NCI-H524 treated with DMSO at 0.1 percent for 48 hours (cell line): ENCODE measurements at places on chromosomes 11 and 22.

DNA sequence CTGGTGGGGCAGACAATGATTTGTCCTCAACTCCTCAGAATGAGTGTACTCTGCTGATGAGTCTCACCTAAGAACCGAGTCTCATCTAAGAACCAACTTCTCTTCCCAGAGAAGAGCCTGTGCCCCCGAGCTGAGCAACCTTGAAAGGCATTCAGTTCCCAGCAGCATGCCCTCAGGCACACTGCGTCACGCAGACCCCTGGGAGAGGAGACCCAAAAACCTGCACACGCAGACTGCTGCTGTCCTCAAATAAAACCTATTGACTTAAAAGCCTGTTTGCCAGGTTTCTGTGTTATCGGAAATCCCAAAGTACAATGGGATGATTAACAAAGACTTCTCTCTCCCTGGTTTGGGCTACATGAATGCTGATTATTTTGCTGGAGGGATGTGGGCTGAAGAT lies 121.2 kb downstream of the C11orf58 start:
- no peak for DNase-seq

DNA sequence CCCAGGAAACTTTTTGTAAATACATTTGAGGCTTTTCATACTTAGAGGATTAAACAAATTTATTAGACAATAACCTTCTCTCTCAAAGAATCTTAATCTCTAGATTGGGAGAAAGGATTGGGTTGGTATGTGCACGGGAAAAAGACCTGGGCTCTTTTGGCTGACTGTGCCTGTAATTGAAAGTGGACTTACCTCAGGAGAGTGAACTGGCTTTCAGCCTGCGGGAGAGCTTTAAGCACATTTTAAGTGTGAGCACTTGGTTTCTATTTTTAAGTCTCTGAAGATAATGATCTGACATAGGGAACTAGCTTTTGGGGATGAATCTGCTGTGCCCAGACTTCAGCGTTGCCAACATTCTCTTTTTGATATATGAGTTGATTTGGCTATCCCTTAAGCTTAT lies 35.8 kb downstream of the UVRAG start:
- no peak for DNase-seq

DNA sequence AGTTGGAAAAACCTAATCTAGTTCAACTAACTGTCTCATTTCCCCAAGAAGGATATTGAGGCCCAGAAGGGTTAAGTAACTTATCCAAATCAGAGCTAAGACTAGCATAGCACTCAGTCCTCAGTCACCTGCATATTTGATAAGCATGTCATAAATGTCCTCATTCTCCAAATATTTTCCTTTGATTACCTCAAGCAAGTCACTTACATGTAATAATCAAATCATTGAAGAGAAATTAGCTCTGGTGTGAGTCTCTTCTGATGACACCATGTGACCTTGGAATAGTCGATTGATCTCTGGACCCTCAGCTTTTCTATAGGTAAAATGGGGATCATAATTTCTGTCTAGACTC lies 48.8 kb upstream of the PICALM start:
- DNase-seq: no peak

DNA sequence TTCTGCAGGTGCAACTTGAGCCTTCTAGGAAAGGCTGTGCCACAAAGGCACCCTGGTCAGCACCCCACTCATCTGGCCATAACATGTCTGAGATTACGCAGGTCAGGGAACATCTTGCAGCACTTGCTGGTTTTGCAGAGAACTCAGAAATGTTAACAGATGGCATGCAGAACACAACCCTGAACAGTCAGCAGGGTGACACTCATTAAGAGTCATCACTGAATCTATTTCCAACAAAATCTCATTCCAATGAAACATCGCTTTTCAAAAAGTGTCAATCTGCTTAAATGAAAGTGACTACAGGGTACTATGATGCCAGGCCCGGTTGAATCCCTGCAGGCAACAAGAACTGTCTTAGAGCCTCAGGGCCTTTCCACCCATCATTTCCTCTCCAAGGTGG lies 369.8 kb upstream of the CCDC90B start:
- no peak for DNase-seq

GRCh38 chr11:12118949-12119348 lies 8.6 kb downstream of the MICAL2 start:
- no peak for DNase-seq

GRCh38 chr11:17839450-17839849 lies 104.9 kb downstream of the KCNC1 start:
- no peak for DNase-seq

DNA sequence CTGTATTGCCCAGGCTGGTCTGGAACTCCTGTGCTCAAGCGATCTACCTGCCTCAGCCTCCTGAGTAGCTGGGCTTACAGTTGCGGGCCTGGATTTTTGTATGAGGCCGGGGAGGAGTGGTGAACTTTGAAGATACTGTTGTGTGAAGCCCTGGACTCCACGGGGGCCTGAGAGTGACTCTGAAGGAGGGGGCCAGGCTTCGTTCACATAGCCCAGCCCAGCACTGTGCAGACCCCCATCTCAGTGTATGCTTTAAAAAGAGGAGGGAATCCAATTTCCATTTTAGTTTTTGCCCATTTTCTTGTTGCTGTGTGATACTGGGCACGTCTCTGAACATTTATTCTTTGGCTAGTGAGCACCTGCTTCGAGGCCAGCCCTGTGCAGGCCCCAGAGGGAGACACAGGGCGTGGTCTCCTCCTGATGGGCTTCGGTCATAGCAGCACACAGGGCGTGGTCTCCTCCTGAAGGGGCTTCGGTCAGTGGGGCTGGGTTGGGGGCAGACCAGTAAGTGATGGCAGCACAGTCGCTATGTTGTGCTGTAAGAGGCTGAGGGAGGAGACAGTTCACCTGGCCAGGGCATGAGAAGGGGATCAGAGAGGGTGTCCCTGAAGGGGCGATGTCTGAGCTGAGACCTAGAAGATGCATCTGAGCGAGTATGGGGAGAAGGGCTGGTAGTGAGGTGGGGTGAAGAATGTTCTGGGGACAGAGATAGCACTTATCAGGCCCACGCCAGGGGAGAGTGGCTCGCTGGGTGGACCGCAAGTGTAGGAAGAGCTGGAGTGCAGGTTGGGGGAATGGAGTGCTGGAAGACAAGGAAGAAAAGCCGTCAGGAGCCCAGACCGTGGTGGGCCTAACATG lies 14.0 kb downstream of the SAMM50 start:
- no peak for DNase-seq

GRCh38 chr11:2816523-2816922 lies 69.1 kb downstream of the CDKN1C start:
- DNase-seq: no peak

DNA sequence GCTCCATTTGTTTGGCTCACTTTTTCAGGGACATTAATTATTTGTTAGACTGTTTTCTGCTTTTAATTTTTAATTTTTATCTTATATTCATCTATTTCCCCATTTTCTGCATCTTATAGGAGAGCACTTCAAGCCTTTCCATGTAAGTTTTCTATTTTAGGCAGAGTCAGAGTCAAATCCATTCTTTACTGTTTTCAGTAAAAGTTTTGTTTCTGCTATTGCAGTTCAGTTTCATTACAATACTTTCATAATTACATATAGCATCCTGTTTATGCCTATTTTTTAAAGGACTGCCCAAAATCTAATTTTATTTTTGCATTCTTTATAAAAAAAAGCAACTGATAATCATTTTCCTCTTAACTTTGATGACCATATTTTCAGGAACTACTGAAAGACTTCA lies 3.8 kb upstream of the OR10A5 start:
- no peak for DNase-seq

- DNase-seq: no peak
Measured at GRCh38 chr11:18623707-18624106, 10.4 kb downstream of the SPTY2D1 start.

DNA sequence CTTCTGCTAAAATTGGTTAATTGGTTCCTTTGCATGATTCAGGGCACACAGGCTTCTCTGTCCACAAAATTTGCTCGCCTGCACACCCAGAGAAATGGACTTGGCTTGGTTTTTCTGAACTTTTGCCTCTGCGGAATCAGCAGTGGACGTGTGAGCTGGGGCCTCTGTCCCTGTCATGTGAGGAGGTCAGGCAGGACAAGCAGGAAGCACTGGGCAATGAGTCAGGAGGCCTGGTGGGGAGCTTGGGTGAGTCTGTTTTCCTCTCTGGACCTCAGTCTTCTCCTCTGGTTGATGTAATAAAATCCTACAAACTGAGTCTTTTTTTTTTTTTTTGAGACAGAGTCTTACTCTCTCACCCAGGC lies 10.4 kb upstream of the CELSR1 start:
- no peak for DNase-seq

GRCh38 chr11:40227730-40228129 lies 1231.7 kb downstream of the LRRC4C start:
- no peak for DNase-seq

DNA sequence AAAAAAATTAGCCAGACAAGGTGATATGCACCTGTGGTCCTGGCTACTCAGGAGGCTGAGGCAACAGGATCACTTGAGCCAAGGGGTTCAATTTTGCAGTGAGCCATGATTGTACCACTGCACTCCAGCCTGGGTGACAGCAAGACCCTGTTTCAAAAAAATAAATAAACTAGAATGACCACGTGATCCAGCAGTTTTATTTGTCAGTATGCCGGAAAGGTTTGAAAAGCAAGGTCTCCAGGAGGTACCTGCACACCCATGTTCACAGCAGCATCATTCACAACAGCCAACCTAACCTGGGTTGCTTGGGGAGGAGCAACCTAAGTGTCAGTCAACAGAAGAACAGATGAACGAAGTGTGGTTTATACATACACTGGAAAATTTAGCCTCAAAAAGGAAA lies 78.7 kb upstream of the SEPTIN5 start:
- DNase-seq: no peak

DNA sequence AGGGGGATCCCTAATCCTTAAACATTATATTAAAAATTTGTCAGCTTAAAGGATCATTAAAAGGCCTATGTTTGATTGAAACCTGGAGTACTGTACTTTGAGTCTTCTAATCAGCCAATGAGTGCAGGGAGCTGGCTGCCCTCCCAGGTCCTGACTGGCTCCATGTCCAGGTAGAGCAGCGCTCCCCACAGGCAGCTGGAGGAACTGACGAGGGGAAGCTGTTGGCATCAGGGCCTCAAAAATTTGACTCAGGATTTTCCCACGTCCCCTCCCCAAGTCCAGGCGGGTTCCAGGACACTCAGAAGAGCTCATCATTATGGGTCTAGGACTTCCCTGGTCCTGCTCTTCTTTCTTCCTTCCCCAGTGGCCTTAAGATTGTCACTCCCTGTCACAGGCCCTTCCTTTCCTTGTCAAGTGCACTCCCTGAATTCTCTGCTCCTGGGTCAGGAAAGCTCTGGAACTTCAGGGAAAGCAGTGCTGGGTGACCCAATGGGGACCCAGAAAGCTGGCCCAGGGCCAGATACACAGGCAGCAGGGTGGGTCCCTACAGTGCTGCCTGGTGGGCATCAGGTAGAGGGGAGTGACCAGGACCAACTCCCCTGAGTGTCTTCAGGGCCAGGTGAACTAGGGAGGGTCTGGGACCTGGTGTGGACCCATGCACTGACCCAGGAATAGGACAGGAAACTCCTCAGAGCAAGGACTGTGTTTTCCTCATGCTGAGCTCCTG lies 65.5 kb downstream of the GGTLC2 start:
- DNase-seq: no peak

DNA sequence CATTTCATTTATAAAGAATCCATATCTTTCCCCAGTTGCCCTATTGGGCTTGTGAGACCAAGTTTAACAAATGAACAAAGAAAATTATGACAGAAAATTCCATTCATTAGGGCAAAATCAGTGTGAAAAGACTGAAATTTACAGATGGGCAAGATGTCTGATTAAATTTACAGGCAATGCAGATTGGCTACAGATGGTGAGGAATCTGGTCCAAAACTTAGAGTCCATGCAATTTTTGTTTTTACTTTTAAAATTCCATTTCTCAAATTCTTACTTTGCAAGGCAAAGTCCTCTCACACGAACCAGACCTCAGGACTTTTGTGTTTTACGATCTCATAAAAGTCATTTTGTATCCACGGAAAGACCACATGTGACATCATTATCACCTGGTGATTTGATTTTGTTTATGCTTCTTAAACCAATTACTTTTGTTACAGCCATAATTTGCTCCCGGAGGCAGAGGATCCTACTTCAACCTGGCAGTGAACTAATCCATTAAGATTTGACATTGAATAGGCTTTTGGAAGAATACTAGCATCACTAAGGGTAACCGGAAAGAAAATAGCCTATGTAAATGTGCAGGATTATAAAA lies 843.7 kb upstream of the CHORDC1 start:
- DNase-seq: peak; percentile 43

DNA sequence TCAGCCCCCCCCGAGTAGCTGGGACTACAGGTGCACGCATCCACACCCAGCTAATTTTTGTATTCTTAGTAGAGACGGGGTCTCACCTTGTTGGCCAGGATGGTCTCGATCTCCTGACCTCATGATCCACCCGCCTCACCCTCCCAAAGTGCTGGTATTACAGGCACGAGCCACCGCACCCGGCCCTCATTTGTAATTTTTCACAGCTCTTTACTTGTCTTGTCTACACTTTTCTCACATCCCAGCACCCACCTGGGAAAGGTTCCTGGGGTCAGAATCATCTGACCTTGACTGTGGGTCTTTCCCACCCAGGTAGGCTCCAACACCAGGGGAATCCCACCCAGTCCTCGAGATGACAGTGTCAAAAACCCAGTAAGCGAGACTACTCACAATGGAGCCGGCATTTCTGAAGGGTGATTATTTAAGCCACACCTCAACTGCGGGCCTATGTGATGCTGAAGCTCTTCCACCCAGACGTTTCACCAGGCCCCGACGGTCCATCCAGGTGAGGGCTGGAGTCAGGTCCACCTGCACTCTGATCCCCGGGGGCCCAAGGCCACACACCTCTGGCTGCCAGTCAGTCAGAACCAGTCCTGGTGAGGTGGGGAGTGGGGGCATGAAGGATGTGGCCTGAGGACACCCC lies 23.4 kb downstream of the CELSR1 start:
- no peak for DNase-seq

DNA sequence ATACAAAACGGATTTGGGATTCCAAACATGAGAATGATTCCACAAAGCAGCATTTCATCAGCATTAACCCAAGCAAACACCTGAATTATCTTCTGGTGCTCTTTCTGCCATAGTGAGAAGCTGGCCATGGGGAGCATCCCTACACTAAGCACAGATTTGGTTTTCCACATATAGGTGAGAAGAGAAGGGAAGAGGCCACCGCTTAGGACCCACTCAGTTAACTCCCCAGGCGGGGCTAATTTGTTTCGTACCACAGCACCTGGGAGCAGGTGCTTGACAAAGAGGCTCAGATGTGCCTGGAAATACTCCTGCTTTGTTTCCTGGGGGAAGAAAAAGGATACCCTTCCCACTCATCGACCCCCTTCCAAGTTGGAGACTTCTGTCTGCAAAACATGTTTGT lies 64.2 kb downstream of the RAB30 start:
- no peak for DNase-seq

DNA sequence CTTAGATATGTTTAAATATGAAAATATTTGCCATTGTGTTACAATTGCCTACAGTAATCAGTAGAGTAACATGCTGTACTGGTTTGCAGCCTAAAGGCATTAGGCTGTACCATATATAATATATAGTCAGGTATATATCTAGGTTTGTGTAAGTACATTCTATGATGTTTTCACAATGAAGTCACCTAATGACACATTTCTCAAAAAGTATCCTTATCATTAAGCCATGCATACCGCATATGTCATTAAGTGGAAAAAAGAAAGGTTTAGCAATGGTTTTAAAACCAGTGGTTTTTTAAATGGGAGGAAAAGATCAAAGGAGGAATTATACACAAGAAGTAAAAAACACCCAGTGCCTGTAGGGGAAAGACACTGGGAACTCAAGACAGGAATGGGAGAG lies 122.7 kb downstream of the RBFOX2 start:
- no peak for DNase-seq
